ENCODE measurements at places on chromosomes 3 and 15.

GRCh38 chr15:74253211-74253921 lies 17.2 kb downstream of the CCDC33 start:
- no peak for DNase-seq

DNA sequence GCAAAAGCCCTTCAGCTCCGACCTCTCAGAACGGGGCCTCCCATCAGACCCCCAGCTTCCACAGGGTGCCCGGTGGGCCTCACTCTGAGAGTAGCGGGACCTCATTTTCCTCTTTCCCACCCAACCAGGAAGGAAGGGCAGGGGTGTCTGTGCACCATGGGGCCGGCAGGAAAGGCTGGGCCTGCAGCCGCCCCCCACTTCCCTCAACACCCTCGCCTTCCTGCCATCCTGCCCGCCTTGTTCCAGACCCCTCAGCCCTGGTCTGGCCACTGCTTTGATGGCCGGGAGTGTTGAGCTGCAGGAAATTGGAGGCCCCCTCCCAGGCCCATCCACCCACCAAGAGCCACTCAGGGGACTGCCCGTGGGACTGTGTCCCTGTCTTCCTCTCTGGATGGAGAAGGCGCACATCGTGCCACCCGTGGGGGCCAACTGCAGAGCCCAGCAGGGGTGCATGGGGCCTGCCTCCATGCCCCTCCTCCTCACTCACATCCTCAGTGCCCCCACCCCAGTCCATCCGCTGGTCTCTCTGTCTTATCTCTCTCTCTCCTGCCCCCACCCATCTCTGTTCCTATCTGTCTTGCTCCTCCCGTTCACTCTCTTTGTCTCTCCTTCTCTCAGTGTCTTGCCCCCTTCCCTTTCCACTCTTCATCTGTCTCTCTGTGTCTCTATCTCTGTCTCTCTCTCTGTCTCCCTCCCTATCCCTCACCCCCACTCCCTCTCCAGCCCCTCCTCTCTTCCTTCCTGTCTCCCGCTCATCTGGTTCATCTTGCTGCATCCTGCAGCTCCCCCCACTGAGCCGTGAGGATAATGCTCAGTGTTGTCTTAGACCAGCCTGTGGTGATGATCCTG lies 1.8 kb upstream of the PLXND1 start:
- DNase-seq, result no peak

GRCh38 chr15:76987896-76988860 lies 6.7 kb upstream of the PSTPIP1 start:
- peak; percentile 64 for DNase-seq

- no peak for DNase-seq
Observed at GRCh38 chr3:43921056-43921648, 230.4 kb downstream of the ABHD5 start.

- no peak for DNase-seq
Observed at GRCh38 chr3:160768031-160768430, 12.0 kb downstream of the PPM1L start.

Measured in stimulated activated CD4-positive, alpha-beta T cell treated with anti-CD3 and anti-CD28 coated beads, TNF-alpha, amount 100 ng/mL, for 24 hours (primary cell).